Activated T-helper 1 cell treated with anti-CD3 and anti-CD28 coated beads, Interleukin-12 subunit alpha, Interleukin-12 subunit beta, Interleukin-2, Interleukin-4 antibody, amounts not matched to agents 30 ng/mL and 10 ng/mL and 1 ng/mL, durations not matched to agents 14 hours and 24 hours and 36 hours (primary cell): ENCODE measurements at places on chromosomes 1 and 21.

- no peak overlapping the region for H3K4me3 ChIP-seq
- no peaks in the 10 kb centered on the region for H3K4me1 ChIP-seq
- no peaks in the 10 kb centered on the region for H3K36me3 ChIP-seq
- DNase-seq, result no peak
- H3K27ac ChIP-seq, result no peak overlapping the region
- H3K27me3 ChIP-seq, result peaks cover 12% of the 10 kb centered on the region
Observed at GRCh38 chr1:199778324-199778955, 249.1 kb upstream of the NR5A2 start.

GRCh38 chr1:246680696-246681130 lies 43.5 kb upstream of the SCCPDH start:
- DNase-seq, result no peak
- H3K4me3 ChIP-seq, result no peak overlapping the region
- H3K27me3 ChIP-seq, result no peaks in the 10 kb centered on the region
- no peaks in the 10 kb centered on the region for H3K4me1 ChIP-seq
- H3K36me3 ChIP-seq, result no peaks in the 10 kb centered on the region

DNA sequence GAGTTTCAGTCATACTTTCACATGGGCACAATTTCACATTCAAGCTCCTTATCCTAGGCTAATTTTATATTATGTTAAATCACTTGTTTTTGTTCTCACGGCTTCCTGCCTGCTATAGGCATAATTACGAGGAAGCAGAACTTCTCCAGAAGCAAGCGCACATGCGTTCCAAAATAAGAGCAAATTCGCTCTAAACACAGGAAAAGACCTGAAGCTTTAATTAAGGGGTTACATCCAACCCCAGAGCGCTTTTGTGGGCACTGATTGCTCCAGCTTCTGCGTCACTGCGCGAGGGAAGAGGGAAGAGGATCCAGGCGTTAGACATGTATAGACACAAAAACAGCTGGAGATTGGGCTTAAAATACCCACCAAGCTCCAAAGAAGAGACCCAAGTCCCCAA lies at the start of gene CORT:
Gene CORT, plus strand, starts transcription at position 281 of the 400 bp plus-strand sequence. CDS start 193 bp downstream, outside the sequence.
- no peak for DNase-seq
- H3K36me3 ChIP-seq, result no peaks in the 10 kb centered on the region
- no peak within 1 kb of the TSS for H3K4me3 ChIP-seq
- no peaks in the 10 kb centered on the region for H3K27me3 ChIP-seq
- peaks cover 5% of the 10 kb centered on the region for H3K4me1 ChIP-seq

- H3K4me3 ChIP-seq, result no peak overlapping the region
- H3K36me3 ChIP-seq, result no peaks in the 10 kb centered on the region
- no peaks in the 10 kb centered on the region for H3K27me3 ChIP-seq
- H3K27ac ChIP-seq, result no peak overlapping the region
Observed at GRCh38 chr1:238582816-238583215, 692.1 kb upstream of the ZP4 start.

- DNase-seq, result no peak
- H3K27ac ChIP-seq, result no peak overlapping the region
- H3K27me3 ChIP-seq, result no peaks in the 10 kb centered on the region
- H3K4me1 ChIP-seq, result peaks cover 5% of the 10 kb centered on the region
- H3K4me3 ChIP-seq, result no peak overlapping the region
Observed at GRCh38 chr1:19096036-19096833, 113.8 kb downstream of the UBR4 start.

- H3K27ac ChIP-seq, result peak overlapping the region; percentile 56
- peaks cover 12% of the 10 kb centered on the region for H3K36me3 ChIP-seq
- DNase-seq, result peak; percentile 52
- peaks cover 47% of the 10 kb centered on the region for H3K4me1 ChIP-seq
- H3K4me3 ChIP-seq, result peak overlapping the region; percentile 82
Observed at GRCh38 chr1:156963621-156964020, 43.2 kb downstream of the LRRC71 start.

DNA sequence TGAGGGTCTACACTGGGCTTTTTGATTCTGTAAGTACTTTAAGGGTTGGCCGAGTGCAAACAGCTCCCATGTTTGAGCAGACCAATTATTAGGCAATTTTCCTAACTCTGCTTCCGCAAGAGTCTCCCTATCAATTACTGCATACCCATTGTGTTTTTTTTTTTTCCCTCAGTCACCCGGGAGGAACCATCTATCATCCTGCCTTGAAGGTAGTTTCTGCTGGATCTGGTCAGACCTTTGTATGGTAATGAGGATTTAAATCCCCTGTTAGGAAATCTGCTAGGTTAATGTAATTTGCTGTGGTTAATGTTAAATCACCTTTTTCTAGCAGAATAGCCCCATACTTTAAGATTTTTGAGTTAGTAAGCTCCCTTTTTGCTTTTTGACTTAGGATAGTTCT lies 40.8 kb upstream of the WARS2 start:
- no peaks in the 10 kb centered on the region for H3K27me3 ChIP-seq
- H3K36me3 ChIP-seq, result peaks cover 12% of the 10 kb centered on the region
- H3K4me3 ChIP-seq, result no peak overlapping the region
- H3K27ac ChIP-seq, result no peak overlapping the region

GRCh38 chr1:182351790-182352364 lies 39.7 kb downstream of the GLUL start:
- no peak overlapping the region for H3K27ac ChIP-seq
- no peak for DNase-seq
- H3K36me3 ChIP-seq, result no peaks in the 10 kb centered on the region
- no peaks in the 10 kb centered on the region for H3K4me1 ChIP-seq
- no peaks in the 10 kb centered on the region for H3K27me3 ChIP-seq
- H3K4me3 ChIP-seq, result no peak overlapping the region

DNA sequence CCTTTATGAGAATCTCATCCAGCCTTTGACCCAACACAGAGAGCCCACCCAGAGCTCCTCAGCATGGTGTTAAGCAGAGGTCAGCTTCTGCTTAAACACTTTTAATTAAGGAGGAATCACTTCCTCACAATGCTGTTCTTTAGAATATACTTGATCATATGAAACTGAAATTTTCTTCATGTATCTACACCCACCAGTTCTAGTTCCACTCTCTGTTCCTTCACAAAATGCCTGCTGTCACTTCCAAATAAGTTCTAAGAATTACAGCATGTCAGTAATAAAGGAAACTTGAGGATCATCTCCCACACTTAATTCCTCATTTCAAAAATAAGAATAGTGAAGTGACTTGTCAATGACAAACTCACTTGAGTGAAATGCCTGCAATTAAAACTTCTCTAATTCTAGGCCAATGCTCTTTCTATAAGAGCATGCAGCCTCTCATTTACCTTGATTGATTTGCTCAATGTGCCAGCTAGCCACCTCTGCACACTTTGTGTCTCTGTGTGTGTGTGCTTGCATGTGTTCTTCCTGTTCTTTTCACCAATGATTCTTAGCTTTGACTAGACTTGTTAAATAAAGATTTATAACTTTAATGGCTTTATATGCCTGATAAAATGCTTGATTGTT lies 356.3 kb downstream of the PLPP3 start:
- no peak overlapping the region for H3K4me3 ChIP-seq
- H3K27me3 ChIP-seq, result no peaks in the 10 kb centered on the region
- H3K27ac ChIP-seq, result no peak overlapping the region
- no peaks in the 10 kb centered on the region for H3K36me3 ChIP-seq

- no peaks in the 10 kb centered on the region for H3K4me1 ChIP-seq
- H3K36me3 ChIP-seq, result no peaks in the 10 kb centered on the region
- H3K4me3 ChIP-seq, result no peak overlapping the region
- no peak for DNase-seq
Observed at GRCh38 chr1:194598098-194598497, 1411.7 kb upstream of the B3GALT2 start.

- H3K4me3 ChIP-seq, result no peak overlapping the region
- no peak overlapping the region for H3K27ac ChIP-seq
- no peak for DNase-seq
- no peaks in the 10 kb centered on the region for H3K4me1 ChIP-seq
- H3K36me3 ChIP-seq, result no peaks in the 10 kb centered on the region
- no peaks in the 10 kb centered on the region for H3K27me3 ChIP-seq
Observed at GRCh38 chr1:64595871-64596515, 126.1 kb downstream of the CACHD1 start.

GRCh38 chr1:59885160-59885832 lies 41.3 kb downstream of the CYP2J2 start:
- no peaks in the 10 kb centered on the region for H3K4me1 ChIP-seq
- H3K27me3 ChIP-seq, result peaks cover 6% of the 10 kb centered on the region
- H3K36me3 ChIP-seq, result no peaks in the 10 kb centered on the region

GRCh38 chr1:50285994-50286393 lies 137.2 kb downstream of the DMRTA2 start:
- no peaks in the 10 kb centered on the region for H3K27me3 ChIP-seq
- H3K4me3 ChIP-seq, result no peak overlapping the region
- H3K36me3 ChIP-seq, result no peaks in the 10 kb centered on the region
- DNase-seq, result no peak

- H3K27ac ChIP-seq, result peak overlapping the region; percentile 67
- H3K4me3 ChIP-seq, result no peak overlapping the region
- no peak for DNase-seq
- H3K27me3 ChIP-seq, result no peaks in the 10 kb centered on the region
Observed at GRCh38 chr1:9711466-9712020, 60.0 kb downstream of the PIK3CD start.

GRCh38 chr21:22885079-22885478 lies 1886.9 kb downstream of the NCAM2 start:
- DNase-seq, result no peak
- no peak overlapping the region for H3K4me3 ChIP-seq
- no peaks in the 10 kb centered on the region for H3K4me1 ChIP-seq
- no peaks in the 10 kb centered on the region for H3K36me3 ChIP-seq

DNA sequence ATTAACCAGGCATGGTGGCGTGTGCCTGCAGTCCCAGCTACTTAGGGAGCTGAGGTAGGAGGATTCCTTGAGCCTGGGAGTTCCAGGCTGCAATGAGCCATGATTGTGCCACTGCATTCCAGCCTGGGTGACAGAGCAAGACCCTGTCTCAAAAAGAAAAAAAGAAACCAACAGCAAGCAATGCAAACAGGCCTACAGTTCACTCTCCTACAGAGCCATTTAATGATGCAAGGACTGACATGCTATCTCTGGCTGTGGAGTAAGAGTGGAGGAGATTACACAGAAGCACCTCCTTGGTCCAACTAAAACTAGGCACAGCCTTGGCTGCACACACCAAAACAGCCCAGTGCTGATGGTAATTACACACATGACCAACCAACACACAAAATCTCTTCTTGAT lies 127.5 kb upstream of the SOD1 start:
- peaks cover 8% of the 10 kb centered on the region for H3K27me3 ChIP-seq
- no peak overlapping the region for H3K4me3 ChIP-seq
- H3K4me1 ChIP-seq, result peaks cover 21% of the 10 kb centered on the region

DNA sequence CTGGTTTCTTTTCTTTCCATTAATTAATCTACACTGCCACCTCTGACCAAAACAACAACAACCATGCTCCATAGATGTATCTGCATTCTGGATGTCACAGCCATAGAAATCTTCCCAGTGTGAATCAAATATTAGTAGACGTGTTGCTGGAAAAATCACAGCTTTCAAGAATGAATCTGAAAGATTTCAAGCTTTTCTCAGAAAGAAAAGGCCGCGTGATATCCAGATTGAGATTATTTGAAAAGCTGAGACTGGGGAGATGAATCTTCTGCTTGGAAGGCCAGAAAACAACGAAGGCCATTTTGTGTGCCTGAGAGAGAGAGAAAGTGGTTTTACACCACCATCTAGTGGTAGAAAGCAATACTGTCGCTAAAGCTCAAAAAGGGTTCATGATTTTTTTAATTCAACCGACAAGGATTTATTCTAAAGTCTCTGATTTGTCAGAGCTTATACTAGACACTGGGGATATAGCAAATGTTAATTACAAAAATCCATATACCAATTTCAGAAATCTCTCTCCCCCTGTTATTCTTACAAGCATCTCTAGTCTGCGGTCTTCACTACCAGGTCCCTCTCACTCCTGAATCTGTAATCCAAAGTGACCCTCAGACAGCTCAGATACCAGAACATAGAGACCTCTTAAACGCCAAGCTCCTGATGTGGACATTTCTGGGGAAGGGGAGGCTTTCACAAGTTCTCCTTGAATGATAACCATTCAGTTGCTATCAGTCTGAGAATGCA lies 87.5 kb upstream of the SGIP1 start:
- H3K4me3 ChIP-seq, result peak overlapping the region; percentile 56
- peak; percentile 39 for DNase-seq
- H3K27ac ChIP-seq, result peak overlapping the region; percentile 95
